Activated CD4-positive, alpha-beta memory T cell treated with anti-CD3 and anti-CD28 coated beads for 36 hours (primary cell): ENCODE measurements at places on chromosomes 5 and 9. TPM values are rescaled to one million over a fixed set of nuclear protein-coding genes. Genes with fewer than 3 reads are reported as not detected.

The FIBCD1 gene
- not detected for total RNA-seq

The STC2 gene
- 12.0 TPM for total RNA-seq

The WDR31 gene
- 1.6 TPM for total RNA-seq

The RASGEF1C gene
- total RNA-seq, result not detected

The FLT4 gene
- 1.4 TPM for total RNA-seq

The GNAQ gene
- 25.9 TPM for total RNA-seq

The GIN1 gene
- 9.7 TPM for total RNA-seq

The TYRP1 gene
- total RNA-seq, result not detected
